ENCODE measurements at places on chromosomes 5 and 9. TPM values are rescaled to one million over a fixed set of nuclear protein-coding genes. Genes with fewer than 3 reads are reported as not detected.

DNA sequence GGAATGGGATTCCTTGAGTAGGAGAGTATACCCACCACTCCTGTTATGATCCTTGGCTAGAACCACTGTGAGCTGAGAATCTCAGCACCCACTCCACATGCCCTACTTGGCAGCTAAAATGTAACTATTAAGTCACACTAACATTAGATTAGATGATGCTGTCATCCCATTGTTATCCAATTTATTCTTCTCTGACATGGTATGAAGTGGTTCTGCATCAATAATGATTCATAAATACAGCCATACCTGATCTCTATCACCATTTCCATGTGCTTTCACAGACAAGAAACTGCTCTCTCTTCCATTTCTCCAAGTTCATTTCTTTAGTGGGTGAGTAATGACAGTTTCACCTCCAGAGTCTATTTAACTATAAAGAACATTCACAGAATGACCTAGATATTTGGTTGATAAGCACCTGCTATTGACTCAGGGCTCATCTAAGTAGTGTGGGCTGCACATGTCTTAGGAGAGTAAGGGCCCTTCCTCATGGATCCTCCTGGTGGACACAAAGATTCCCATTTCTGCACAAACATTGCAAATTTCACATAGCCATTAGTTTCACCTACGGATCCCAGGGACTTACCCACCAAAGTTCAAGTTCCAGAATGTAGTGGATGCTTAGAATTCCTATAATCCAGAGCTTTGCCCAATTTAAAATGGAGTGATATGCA, 187.9 kb downstream of the EBF1 start:
- no peak for DNase-seq

- DNase-seq = no peak
Measured at GRCh38 chr5:96528826-96529474, 95.9 kb upstream of the PCSK1 start.

The NCS1 gene
- 2.1 TPM for total RNA-seq

- peak; percentile 85 for DNase-seq
Measured at GRCh38 chr9:127877566-127877998, at the start of gene AK1. Gene AK1, minus strand, starts transcription at chr9:127877675. Its CDS starts 3,058 bp downstream, at chr9:127874617.

DNA sequence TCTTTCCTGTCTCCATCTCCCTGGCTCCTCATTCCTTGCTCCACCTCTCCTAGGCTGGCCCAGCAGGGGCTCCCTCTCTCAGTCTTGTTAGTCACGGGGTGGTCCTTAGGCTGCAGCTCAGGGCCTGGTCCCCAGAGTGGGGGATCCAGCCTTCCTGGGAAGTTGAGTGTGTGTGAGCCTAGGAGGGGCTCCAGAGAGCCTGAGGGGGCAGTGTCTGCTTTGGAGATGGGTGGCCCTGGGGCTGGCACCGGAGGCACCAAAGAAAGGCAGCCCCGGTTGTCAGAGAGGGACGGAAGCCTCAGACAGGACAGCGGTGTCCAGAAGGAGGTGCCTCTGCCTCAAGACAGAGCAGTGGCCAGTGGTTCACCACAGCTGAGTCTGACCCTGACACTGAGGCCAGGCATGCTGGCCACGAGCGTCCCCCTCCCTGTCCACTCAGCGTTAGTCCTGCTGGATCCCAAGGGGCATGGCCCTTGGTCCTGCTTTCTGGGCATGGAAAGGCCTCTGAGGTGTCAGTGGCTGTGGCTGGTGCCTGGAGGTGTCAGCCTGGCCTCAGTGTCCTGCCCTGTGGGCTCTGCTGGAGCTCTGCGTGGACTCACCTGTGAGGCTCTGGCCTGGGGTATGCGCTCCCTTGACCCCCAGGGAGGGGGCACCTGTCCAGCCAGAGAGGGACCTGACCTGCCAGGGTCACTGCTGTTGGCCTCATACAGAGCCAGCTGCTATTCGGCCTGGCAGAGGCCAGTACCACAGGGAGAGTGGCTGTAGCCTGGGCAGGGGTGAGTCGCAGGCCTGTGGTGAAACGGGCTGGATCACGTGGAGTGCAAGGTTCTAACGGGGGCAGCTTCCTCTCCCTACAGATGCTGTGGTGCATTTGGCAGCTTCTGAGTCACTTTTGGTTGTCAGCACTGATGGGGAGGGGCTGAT, 130.6 kb downstream of the CACNA1B start:
- no peak for DNase-seq

- no peak for DNase-seq
Measured at GRCh38 chr5:67427850-67428298, 231.3 kb upstream of the CD180 start.

DNA sequence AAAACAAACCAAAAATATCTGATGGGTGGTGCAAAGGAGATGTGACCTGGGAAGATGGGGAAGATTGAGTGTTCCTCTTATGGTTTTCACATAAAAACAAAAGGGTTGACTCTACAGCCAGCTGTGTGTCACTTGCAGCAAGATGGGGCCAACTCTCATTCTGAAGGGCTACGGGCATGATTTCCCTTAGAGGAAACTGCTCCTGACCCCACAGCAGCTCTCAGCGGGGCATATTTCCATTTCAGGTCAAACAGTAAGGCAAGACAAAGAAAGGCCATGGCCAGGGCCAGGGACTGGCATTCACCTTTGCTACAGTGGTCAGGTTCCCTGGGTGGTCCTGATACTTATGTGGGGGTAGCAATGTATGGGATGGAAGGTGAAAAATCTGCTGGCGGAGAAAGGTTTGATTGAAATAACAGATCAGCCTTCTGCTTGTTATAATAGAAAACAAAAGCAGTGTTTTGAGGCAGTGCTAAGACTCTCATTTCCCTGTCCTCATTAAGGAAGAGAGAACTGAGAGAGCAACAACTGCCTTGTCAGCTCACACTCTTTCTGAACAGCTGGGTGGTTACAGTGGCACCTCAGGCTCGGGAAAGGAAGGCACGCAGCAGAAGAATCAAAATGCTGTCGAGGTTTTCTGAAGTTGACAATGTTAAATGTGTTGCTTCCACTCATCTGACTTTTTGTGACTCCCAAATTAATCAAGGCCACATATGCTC, 120.7 kb upstream of the PCA3 start:
- DNase-seq = no peak

The PRDM9 gene
- not detected for total RNA-seq

- DNase-seq = no peak
Measured at GRCh38 chr5:43573058-43573457, 16.2 kb upstream of the PAIP1 start.

DNA sequence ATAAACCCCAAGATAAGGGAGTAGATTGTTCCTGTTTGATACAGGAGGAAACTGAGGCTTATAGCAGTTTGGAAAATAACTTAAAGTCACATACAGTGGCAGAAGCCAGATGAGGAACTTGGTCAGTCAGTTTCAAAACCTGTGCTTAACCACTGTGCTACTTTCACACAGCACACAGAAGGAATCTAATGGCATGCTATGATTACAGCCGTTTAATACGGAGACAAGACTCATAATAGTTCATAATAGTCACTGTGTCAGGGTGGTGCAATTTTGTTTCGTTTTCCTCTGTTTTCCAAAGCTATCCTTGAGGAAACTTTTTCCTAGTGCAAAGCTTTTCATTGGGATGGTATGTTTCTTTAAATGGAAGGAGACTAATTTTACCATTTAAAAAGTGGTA, 112.3 kb downstream of the GCNT1 start:
- DNase-seq = no peak

The MARCHF3 gene
- total RNA-seq = 40.3 TPM

DNA sequence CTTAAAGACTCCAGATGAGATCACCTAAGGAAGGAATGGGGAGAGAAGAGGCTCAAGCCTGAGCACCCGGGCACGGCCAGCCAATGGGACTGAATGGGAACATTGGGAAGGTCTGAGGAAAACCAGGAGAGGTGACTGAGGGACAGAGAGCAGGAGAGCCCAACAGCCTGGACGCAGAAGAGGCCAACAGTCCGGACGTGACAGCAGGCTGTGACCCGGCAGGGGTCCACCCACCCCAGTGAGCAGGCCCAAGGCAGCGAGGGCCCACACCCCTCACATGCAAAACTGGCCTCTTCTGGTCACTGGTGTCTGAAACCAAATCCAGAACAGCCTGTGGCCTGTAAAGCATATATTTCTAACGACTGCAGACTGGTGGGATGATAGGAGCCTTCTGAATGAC, 7.6 kb upstream of the SPTLC1 start:
- no peak for DNase-seq

GRCh38 chr5:6510132-6510531, 61.5 kb downstream of the UBE2QL1 start:
- no peak for DNase-seq

DNA sequence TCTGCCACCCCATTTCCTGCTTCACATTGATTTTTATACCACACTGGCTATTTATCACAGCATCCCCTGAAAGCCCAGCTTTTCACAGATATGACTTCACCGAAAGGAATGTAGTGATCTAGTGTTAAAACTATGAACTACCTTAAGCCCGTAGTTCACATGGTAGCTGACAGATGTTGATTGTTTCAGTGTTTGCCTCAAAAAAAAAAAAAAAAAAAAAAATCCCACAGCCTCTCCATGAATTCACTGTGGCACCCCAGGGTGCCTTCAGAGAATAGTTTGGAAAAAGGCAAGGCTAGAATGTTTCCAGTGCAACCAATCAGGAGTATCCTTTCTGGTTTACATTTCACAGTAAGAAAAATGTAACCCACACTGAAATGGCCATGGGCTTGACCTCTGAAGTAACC, 37.1 kb downstream of the GLIS3 start:
- no peak for DNase-seq

DNA sequence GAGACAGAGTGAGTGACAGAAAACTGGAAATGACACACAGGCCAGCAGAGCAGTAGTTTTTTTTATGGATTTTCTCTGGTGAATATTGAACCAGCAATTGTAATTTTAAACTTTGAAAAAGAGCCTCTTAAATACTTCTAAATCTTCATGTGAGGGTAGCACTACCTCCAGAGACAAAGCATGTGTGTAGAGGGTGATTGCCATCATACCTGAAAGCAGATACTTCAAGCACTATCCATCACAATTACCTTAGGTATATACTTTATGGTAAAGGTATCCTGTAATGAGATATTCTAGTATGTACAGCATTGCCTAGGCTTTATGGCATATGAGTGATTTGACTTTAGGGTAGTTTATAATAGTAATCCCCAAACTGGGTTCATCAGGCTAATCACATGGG, 3.4 kb upstream of the EBF1 start:
- DNase-seq = no peak

- DNase-seq = no peak
Measured at GRCh38 chr5:87418506-87418905, 5.8 kb upstream of the CCNH start.

DNA sequence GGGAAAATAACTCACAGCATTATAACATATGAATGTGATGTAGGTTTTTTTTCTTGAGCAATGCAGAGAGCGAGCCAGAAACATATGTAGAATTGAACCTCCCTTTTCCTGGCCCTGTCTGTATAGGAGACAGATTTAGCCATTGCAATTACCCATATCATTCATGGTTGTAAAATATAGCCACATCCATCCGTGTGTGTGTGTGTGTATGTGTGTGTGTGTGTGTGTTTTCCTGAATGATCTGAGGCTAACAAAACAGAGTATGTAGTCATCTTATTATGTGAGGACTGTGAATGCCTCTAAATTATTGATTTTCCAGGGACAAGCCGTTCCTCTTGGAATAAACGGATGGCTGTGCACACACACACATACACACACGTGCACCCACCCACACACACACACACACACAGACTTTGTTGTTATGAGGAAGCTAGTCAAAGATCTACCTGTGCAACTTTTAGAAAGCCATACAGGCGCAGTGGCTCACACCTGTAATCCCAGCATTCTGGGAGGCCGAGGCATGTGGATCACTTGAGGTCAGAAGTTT, 11.7 kb upstream of the DENND1A start:
- no peak for DNase-seq

- no peak for DNase-seq
Measured at GRCh38 chr9:75359638-75360037, 271.3 kb downstream of the OSTF1 start.

DNA sequence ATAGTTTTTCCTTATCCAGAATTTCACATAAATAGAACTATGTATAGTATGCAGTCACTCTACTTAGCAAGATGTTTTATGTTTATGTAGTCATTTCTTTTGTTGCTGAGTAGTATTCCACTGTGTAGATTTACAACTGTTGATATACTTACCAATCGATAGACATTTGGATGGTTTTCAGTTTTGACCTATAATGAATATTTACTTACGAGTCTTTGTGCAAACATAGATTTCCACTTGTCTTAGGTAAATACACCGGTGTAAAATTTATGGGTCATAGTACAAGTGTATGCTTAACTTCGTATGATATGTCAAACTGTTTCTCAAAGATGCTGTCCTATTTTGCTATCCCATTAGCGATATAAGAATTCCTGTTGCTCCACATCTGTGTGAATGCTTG, 19.7 kb upstream of the OR2K2 start:
- DNase-seq = no peak

DNA sequence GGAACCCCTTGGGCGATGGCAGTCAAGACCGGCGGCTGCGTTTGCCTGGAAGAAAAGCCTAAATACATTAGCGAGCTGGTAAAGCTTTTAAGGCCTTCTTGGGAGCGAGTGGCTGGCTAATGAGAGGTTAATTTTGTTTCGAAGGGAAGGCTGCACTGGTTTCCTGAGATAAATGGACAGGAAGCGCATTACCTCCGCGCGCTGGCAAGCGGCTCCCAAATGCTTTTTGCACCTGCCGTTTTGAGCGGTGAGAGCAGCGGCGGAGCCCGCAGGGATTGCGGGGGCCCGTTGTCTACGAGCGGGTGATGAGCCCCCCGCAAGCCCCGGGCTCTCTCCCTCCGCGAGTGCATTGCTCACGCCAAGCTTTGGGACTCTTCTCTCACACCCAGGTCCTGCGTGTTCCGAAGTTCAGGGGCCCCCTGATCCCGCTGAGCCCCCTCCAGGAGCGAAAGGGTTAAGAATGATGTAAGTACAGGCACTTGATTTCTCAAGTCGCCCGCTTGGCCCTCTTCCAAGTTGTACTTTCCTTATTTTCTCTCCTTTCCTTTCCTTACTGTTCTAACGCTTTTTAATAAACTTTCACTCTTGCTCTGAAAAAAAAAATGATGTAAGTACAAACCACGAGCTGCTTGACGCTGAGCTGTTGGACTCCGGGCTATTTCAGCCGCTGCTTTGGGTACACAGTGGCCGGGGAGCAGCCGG, 3.1 kb upstream of the RGMB start:
- peak; percentile 71 for DNase-seq

DNA sequence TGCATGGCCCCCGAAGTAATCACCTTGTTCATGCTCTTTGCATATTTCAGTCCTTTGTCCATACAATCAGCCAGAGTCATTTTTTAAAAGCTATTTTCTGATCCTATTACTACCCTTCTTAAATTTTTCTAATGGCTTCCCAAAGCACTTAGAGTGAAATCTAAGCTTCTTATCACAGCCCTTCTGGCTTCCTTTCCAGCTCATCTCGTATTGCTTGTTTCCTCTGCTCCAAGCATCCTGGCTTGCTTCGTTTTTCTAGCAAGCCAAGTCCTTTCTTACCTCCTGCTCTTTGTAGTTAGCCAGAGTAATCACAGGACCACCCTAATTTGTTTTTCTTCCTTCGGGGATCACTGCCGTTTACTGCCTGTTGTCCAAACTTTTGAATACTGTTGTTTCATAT, 453.3 kb downstream of the KIF4B start:
- DNase-seq = no peak

The CRAT gene
- 62.4 TPM for total RNA-seq

- DNase-seq = no peak
Measured at GRCh38 chr5:131382407-131383395, 118.8 kb downstream of the CDC42SE2 start.

- no peak for DNase-seq
Measured at GRCh38 chr5:13572163-13572562, 372.3 kb downstream of the DNAH5 start.

All from left colon (tissue), 2 donors.